ENCODE measurements at places on chromosomes 3 and 15.

GRCh38 chr3:186079925-186080324 is 29.0 kb downstream of the ETV5 start:
- DNase-seq = no peak

DNA sequence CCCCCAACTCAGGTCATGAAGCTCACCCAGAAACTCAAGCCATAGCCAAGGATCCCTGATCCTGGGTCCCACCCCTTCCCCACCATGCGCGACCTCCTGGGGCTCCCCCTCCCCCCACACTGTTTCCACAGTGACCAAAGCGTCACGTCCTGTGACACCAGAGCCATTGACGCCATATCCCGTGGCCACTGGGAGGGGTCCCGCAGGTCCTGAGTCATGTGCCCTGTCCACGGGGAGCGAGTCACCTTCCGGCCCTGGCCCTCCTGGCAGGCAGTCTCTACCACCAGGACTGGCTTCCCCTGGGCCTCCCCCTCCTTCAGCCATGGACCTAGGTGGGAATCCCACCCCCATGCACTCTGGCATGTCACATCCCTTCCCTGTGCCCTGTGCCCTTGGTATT is 15.6 kb downstream of the SEMA3F start:
- DNase-seq = no peak

DNA sequence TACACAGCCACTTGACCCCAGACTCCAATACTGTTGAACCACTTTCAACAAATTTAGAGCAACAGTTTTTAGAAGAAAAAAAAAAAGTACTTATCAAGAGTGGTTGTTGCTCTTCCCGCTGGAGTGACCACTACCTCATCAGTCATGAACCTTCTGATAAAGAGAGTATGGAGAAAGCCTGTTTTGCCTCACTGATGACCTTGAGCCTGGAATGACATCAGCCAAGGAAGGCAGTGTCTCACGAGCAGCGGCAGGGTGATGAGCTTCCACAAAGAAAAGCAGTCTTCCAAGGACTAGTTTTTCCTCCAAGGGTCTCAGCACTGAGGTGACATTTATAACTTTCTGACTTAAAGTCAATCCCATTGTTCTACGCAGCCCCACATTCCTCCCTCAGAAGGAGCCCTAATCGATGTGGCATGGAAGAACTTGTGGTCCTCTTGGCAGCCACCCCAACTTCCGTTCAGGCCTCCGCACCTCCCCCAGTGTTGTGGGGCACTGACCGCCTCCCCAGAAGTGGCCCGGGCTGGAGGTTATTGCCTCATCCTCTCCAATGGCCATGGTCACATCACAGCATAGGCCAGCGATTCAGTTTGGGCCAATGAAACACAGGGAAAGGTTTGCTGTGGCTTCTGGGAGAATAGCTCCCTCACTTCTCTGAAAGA is 1.8 kb upstream of the CYP11A1 start:
- no peak for DNase-seq

GRCh38 chr15:28191832-28192231 is 92.7 kb upstream of the OCA2 start:
- DNase-seq = no peak

- DNase-seq = no peak
Observed at GRCh38 chr3:170642882-170643601, 57.2 kb upstream of the SLC7A14 start.

DNA sequence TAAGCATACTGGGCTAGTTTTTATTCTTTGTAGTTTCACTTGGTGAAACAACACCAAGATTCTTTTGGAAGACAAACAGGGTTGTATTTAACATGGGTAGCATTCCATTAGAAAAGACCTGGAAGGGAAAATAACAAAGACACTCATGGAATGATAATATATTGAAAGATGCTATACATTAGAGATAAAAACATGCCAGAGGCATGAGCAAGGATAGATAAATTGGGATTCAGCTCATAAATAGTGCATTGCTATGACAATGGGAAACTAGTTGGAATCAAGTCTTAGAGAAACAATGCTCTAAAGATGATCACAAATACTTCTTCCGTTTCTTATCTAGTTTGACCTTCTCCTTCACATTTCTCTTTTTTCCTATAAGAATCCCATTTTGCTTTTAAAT is 677.4 kb downstream of the ZNF385D start:
- DNase-seq = no peak

DNA sequence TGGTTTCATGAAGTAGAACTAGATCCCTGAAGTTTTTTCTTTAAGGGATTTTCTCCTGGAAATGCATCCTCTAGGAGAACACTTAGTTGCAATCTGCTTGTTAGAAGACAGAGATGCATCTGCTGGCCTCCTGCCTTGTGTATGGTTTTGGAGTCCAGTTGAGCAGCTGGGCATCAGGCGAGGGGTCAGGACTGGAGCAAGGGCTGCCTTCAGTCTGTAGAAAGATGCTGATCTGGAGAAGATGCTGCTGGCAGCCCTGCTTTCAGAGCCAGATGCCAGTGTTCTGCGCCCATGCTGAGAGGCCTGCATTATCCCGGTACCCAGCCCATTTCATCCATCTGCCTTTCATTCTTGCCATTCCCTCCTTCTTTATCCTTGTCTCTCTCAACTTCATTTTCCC is 77.4 kb downstream of the CHCHD6 start:
- no peak for DNase-seq

DNA sequence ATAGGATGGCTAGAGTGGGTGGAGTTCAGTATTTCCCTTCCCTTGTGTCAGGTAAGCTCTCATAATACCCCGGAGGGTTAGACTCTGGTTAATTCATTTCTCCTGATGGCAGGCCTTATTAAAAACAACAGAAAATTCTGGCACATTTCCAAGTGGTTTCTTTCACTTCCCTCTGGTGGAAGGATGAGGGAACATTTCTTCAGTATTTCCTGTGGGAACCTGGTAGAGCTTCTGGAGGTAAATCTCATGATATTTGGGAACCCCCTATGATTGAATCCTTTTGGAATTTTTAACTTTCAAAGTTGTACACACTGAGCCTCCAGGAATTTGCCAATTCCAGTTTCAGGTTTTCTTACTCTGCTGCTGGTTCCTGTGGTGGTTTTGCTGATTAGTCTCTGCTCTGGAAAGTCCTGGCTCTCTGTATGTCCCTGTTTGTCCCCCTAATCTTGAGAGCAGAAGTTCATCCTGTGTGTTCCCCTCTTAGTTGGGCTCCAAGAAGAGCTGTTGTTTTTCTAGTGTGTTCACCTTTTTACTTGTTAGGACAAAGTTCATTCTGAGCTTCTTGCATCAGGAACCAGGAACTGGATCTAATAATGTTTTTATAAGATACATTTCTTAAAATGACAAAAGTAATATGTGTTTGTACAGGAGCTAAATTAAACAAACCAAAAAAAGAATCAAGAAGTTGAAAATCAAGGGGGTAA is 12.1 kb downstream of the CHRNA7 start:
- DNase-seq = no peak
